ENCODE measurements at places on chromosomes 4 and X.
A peak's percentile ranks its signal among the peaks of the same experiment; 100 is the strongest.

DNA sequence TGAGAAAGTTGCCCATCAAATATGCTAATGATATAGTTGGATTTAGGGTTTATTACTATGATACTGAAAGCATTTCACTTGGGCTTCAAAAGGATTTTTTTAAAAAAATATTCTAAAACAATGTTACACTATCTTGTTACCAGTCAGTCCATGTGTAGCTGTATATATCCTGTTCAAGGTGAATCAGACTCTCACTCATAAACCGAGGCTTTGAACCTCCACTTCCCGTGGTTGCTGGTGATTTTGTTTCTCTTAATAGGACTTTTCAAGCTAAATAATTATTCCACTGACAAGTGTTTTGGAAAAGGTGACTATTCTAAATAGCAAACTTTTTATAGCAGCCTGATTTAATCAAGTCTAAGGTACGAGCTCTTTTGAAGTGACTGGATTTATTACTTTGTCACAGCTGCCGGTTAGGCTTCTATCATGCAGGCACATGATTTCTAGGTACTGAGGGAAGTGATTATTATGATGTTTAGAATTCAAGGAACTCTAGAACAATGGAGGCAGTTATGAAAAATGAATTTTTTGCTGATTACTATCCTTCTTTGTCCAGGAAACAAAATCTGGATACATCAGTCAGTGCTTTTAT lies 287.7 kb downstream of the KCTD8 start:
- no peak for DNase-seq

GRCh38 chr4:180589575-180589974 lies 1653.6 kb upstream of the TENM3 start:
- no peak for DNase-seq

DNA sequence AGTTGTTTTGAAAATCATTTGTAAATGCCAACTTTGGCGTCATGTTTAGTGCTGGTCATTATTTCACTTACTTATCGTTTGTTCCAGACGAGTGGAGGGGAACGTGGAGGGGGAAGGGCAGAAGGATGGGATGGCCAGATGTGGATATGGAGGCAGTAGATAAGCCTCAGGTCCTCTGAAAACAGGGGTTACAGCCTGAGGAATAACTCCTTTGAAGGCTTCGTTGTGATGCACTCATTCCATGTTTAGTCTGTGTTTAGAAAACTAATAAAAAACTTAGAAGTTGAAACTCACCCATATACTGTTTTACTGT lies 1.1 kb downstream of the MOB1B start:
- no peak for DNase-seq

DNA sequence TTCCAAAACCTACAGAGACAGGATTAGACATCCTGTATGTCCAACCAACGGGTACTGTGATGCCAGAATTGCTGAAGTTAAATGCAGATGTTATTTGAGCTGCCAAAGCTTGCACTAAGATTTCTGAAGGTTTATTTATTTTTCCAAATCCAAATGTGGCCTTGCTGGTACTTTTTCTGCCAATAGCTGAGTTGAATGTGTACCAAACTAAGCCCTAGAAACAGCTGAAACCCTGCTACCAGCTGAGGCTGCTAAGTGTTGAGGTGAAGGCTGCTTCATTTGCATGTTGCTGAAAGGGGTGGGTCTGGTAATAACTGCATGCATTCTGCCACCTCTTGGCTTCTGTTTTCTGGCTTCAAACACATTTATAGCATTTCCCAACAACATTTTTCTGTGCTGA lies 366.5 kb downstream of the FAT4 start:
- DNase-seq: no peak

- no peak for DNase-seq
Observed at GRCh38 chrX:146604196-146604595, 205.4 kb upstream of the CXorf51B start.

- DNase-seq: no peak
Observed at GRCh38 chr4:68347845-68348244, 2.0 kb downstream of the YTHDC1 start.

DNA sequence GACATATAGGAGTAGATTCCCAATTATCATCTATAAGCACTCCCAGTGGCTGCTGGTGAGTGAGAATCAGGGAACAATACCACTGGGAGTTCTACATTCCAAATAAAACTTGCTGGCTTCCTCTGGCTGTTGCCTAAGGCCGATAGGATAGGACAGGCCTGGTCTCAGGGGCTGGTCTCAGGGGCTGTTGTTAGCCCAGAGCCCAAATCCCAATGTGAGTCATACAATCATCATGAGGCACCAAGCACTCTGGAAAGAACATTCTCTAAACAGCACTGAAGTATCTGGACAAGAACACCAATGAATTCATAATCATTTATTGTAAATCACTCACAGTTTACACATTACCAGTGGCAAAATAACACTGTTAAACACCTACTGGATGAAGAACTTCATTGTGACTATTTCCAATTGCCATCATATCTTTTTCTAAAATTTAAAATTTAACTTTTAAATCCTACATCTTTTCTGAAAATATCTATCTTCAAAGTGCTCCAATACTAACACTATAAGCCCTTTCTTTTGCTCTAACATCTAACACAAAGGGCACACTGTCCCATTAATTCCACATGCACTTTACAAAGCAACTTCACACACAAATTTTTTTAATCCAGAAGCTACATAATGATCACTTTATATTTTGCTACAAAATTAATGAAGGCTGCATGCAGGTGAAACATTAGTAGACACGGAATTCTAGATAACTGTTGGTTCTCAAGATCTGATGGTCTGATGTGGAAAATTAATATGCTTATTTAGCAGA lies 67.6 kb upstream of the TMEM150C start:
- peak; percentile 20 for DNase-seq

GRCh38 chrX:50469206-50469605 lies 1.4 kb downstream of the DGKK start:
- no peak for DNase-seq

GRCh38 chr4:166014411-166014810 lies 141.4 kb downstream of the TLL1 start:
- DNase-seq: no peak

DNA sequence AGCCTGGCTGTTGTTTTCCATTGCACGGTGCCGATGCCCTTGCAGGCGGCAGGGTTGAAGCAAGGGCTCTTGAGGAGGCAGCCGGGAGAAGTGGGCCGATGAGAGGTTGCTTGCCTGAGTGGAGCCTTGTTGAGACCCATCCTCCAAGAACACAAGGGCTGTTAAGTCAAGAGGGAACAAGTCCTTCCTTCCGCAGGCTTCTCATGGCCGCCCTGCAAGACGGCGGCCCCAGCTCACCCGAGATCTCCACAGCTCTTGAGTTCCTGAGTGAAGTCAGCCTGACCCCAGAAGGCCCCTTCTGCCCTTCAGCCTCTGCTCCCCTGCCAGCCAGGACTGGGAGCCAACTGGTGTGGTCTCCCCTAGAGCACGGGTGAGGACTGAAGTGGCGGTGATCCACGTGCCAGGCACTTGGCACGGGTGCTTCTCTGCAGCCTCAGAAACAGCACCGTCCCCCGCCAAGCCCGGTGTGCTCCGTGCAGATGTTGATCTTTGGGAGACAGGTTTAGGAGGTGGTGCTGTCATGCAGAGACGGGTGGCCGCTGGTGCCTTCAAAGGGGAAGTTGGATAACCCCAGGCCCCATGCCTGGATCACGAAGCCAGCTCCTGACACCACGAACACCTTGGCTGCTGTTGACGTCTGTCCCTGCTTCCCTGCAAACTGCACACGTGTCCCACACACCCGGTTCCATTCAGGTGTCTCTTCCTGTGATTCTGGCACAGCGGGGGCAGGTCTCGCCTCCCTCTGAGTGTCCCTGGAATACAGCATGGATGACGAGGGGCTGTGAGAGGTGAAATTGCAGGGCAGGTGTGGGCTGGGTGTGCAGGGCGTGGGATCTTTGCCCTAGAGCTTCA lies 164.4 kb upstream of the PSAPL1 start:
- DNase-seq: no peak

All from choroid plexus epithelial cell (primary cell).